Putamen (tissue), 1 donor: ENCODE measurements at places on chromosomes 3 and 15.

DNA sequence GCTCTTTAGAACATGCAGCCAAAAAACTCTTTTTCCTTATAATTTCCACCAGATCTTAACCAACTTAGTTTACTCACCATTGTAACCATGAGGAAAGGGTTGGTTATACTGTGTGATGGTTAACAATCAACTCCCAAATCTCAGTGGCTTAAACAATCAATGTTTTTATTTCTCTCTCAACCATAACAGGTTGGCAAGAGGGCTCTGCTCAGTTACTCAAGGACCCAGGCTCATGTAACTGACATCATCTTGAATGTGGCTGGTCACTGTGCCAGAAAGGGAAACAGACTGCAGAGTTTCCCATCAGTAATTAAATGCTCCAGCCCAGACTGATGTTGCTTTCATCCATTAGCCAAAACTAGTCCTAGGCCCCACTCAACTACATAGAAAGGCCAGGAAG is 69.0 kb downstream of the ANKRD28 start:
- DNase-seq, result no peak

GRCh38 chr3:115322901-115323300 is 175.8 kb upstream of the ZBTB20 start:
- DNase-seq, result no peak

DNA sequence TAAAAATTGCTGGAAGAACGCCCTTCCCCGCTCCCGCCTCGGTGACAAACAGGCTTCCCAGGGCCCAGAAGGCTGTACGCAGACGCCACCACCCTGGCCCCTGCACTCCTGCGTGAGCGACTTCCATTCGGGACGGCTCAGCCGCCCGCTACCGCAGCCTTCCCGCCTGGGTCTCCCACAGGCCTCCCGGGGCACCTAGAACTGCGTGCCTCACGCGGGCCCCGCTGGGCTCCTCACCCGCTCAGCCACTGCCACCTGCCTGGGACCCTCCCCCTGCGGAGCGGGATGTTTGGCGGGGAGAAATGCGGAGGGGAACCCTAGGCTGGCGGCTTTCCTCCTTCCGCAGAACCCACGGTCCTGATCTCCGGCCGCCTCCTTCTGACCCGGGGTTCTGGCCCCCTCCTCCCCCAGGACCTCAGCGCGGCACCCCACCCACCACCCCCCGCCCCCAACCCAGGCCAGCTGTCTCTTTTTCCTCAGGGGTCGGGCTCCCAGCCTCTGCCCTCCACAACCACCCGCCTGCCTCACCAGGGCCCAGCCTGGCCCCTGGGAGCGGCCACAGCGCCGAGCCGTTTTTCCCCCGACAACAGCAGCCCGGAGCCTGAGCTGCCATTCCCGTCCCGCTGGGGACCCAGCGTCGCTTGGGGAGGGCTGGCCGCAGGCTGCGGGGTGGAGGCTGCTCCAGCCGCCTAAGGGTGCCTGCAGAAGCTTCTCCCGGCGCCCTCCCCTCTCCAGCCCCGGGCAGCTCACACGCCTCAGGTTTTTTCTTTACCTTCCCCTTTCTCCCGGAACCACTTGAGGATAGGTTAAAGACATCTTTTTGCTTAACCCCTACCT is 27.6 kb upstream of the RAB7A start:
- peak; percentile 35 for DNase-seq

GRCh38 chr15:39132954-39133600 is 447.8 kb upstream of the THBS1 start:
- DNase-seq, result no peak

DNA sequence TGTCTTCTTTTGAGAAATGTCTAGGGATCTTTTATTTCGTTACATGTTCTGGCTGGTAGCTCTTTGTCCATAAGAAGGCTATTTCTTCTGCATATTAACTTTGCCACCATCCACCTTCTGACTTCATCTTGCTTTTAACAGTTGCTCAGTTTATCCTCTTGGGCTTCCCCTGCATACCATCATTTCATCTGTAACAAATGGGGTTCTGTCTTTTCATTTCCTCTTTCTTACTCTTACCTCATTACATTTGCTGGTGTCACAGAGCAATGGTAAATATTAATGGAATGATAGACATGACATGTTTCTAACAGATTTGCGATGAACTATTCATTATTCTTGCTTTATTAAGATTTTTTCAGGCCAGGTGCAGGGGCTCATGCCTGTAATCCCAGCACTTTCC is 62.4 kb downstream of the GASK1A start:
- no peak for DNase-seq

- DNase-seq, result peak; percentile 79
Observed at GRCh38 chr3:149765762-149766334, 13.6 kb upstream of the COMMD2 start.

- peak; percentile 77 for DNase-seq
Observed at GRCh38 chr15:80404761-80405553, 775 bp downstream of the ARNT2 start.

GRCh38 chr3:169552533-169552932 is 111.0 kb downstream of the MECOM start:
- DNase-seq, result no peak

DNA sequence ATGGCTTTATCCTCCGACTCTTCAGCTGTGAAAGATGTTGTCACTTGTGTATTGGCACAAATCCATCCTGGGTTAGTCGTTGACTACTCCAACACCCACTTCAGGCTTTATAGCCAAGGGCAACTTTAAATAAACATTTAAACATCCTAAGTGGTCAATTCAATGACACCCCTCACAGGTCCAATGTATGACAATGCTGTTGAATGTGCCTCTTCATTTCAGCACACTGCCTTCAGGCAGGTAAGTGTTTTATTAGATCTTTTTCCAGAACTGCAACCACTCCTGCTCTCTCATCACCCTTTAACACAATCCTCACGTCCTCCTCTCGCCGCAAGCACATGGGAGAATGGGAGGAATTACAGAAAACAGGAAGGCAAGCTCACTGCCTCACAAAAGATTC is 30.3 kb downstream of the IL12A start:
- no peak for DNase-seq

GRCh38 chr3:30221619-30222018 is 384.8 kb upstream of the TGFBR2 start:
- DNase-seq, result no peak

- no peak for DNase-seq
Observed at GRCh38 chr3:67943546-67943945, 289.1 kb upstream of the SUCLG2 start.

GRCh38 chr3:10935846-10936631 is 56.5 kb upstream of the SLC6A1 start:
- DNase-seq, result no peak

- no peak for DNase-seq
Observed at GRCh38 chr15:73866881-73867410, 6.4 kb upstream of the TBC1D21 start.

- DNase-seq, result no peak
Observed at GRCh38 chr15:67144609-67145311, 79.4 kb downstream of the SMAD3 start.

- no peak for DNase-seq
Observed at GRCh38 chr3:163924600-163924999, 1153.7 kb downstream of the SI start.

GRCh38 chr3:21142949-21143348 is 608.1 kb downstream of the ZNF385D start:
- no peak for DNase-seq

GRCh38 chr15:43771816-43772215 is 5.0 kb downstream of the ELL3 start:
- DNase-seq, result no peak

DNA sequence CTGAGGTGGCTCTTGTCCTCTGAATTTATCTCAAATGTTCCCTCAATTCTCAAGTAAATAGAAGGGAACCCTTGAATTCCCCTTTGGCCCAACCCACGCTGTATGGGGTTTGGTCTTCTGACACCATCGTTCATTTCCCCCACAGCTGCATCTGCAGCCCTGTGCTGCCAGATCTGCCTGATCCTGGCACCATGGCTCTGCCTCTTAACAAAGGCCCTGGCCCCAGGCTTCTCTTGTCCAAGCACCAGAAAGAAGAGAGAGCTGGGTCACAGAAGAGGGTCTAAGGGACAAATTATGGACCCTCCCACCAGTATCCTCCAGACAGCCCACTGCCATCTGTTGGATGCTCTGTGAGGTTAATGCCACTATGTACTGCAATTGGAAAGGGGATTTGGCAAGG is 1.8 kb downstream of the MAP1A start:
- peak; percentile 77 for DNase-seq

DNA sequence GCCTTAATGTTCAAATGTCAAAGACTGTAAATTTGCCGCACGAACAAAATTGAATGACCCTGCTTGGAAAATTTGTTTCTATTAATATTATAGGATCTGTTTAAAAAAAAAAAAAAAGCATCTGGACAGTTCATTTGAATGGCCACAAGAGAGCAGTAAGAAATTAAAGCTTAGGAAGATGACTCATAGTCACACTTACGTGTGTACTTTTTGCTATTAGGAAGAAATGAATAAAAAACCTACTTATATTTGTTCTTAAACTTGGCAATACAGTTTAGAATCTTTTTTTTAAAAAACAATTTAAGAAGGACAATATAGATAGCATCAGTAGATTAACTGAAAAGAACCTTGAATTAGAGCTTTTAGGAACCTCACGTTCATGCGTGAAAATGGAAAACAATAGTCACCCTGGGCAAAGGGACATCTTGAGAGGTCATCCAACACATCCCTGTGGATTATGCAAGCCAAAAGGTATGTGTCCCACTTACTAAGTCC is 621.8 kb downstream of the MECOM start:
- no peak for DNase-seq

GRCh38 chr15:92891533-92892200 is 8.5 kb upstream of the CHD2 start:
- DNase-seq, result no peak

- no peak for DNase-seq
Observed at GRCh38 chr3:13338996-13339395, 81.1 kb downstream of the NUP210 start.

GRCh38 chr3:14532691-14533456 is 7.3 kb downstream of the GRIP2 start:
- no peak for DNase-seq

DNA sequence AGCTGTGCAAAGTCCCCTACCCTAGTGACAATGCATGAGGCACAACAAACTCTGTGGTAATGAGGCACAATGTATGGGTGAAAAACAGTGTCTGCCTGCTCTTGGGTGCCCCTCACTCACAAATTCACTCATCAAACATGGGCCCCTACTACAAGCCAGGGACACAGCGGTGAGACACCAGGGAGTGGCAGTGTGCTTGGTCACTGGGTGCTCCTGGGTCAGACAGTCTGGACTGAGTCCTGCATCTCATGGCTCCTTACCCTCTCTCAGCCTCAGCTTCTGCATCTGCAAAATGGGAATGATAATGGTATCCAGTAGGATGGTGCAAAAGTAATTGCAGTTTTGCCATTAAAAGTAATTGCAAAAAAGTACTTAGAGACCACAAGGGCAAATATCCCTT is 184.7 kb downstream of the MEGF11 start:
- no peak for DNase-seq

DNA sequence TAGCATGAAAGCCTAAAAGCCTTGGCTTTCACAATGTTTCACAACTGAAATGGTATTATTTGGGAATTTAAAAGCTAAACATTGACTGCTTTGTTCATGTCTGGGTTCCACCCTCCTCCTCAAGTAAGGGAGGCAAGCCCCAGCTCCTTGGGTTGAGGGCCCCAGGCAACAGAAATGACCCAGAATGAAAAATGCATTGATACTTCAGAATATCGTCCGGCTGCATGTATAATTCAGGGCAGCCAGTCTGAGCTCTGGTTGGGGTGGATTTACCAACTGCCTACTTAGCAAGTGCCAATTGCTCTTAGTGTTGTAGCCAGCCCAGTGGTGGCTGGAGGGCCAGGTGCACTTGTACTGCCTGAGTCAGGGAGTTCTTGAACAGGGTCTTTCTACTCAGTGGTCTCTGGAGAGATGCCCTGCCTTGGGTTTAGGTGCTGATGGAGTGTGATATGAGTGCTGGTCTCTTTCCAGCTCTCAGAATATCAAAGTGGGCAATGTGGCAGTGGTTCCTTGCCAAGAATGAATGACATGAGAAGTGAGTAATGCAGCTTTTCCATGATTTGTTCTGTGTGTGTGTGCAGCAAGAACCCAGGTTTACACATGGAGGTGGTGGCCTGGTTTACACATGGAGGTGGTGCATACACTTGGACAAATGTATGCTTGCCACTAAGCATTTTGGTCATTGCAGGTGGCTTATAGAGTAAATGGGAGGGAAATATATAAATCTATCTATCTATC is 40.9 kb upstream of the ADAMTSL3 start:
- peak; percentile 18 for DNase-seq

DNA sequence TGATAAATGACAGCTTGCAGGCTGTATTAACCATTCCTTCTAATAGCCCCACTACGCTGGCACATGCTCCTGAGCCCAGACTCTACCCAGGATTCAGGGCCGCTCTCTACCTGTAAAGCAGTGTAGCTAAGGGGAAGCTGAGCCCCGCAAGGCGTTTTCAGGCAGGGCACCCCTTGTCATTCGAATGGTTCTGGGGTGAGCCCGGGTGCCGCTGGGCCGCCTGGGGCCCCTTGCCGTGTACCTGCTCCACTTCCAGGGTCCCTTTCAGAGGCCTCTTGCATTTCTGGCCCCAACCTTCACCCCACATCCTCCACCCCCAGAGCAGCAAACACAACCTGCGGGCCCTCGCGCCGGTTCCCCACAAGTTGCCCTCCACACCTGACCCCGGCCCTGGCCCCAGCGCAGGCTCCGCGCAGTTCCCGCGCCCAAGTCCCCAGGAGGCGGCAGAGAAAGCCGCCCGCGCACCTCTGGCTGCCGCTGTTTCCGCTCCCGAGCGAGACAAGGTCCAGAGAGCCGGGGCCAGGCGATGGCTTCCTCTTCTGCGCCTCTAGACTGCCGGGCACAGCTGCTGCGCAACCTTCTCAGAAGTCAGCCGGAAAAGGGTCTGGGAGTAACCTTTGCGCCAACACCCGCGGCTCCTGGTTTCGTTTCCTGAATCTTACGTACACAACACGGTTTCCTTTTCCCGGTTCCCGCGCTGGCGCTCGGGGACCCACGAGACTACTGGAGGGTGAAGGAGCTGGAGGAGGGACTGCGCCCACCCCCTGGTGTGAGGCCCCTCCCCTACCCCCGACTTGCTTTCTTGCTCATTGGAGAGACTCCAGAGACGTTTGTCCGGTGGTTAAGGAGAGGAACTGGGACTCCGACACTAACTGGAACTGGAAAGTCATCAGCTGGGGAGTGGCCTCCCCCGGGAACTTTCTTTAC is at the start of gene PLSCR1:
Gene PLSCR1 (minus strand): TSS at position 606 of the 927 bp plus-strand sequence. CDS start 8,055 bp downstream, outside the sequence.
- peak; percentile 86 for DNase-seq

DNA sequence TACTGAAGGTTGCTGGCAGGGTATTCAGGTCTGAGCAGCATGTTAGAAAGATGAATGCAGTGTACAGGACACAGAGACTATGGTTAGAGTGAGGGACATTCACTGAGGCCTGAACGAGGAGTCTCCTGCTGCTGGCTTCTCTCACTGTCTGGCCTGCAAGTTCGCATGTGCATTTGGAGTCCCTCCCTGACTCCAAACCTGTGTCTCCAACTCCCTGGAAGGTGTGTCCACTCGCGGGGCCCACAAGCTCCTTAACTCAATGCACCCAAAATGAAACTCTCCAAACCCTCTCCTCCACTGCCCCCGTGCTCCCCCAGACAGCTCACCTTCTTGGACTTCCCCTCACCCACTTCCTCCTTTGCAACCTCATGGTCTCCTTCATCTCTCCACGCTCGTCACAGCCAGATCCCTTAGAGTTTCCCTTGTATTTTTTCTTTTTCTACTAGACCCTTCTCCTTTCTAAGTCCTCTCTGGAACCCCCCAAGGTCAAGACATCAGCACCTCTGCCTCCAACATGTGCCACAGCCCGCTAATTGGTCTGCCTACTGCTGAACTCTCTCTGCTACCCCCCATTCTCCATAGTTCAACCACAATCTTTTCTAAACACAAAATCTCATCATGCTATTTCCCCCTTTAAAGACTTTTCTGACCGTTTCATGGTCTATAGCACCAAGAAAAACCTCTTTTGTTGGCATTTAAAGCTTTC is 58.3 kb downstream of the HES1 start:
- DNase-seq, result no peak
